Activated naive CD8-positive, alpha-beta T cell treated with anti-CD3 and anti-CD28 coated beads, Interleukin-2, amount 10 ng/mL, durations not matched to agents 7 days and 5 days (primary cell): ENCODE measurements at places on chromosomes 4 and X. TPM values are rescaled to one million over a fixed set of nuclear protein-coding genes. Genes with fewer than 3 reads are reported as not detected.

- H3K4me1 ChIP-seq, result no peaks in the 10 kb centered on the region
- H3K4me3 ChIP-seq, result no peak overlapping the region
- no peaks in the 10 kb centered on the region for H3K36me3 ChIP-seq
- no peaks in the 10 kb centered on the region for H3K27me3 ChIP-seq
These were observed 2038.9 kb upstream of the ADGRL3 start for GRCh38 chr4:59161249-59161648.

Gene ERVMER34-1
- not detected for total RNA-seq

Gene ADH7
- total RNA-seq, result not detected

Gene GLRB
- total RNA-seq, result not detected

DNA sequence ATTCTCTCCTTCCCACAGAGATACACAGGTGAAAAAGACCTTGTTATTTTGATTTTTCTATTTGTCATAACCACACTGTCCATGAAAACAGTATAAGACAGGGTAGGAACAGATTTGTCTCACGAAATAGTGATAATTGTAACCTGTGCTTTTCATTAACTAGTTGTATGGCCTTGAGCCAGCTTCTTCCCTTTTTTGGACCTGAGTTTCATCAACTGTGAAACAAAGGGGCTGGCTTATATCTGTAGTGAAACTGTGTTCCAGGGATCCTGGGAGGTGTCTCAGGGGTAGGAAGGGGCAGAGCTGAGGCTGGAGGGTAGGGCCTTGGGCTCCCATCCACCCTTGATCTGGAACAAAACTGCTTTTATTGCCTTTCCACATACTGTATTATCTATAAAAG, 50.9 kb downstream of the MED28 start:
- H3K4me3 ChIP-seq, result no peak overlapping the region
- DNase-seq, result no peak
- H3K36me3 ChIP-seq, result no peaks in the 10 kb centered on the region
- H3K27me3 ChIP-seq, result peaks cover 5% of the 10 kb centered on the region
- H3K4me1 ChIP-seq, result peaks cover 7% of the 10 kb centered on the region
- H3K27ac ChIP-seq, result no peak overlapping the region

DNA sequence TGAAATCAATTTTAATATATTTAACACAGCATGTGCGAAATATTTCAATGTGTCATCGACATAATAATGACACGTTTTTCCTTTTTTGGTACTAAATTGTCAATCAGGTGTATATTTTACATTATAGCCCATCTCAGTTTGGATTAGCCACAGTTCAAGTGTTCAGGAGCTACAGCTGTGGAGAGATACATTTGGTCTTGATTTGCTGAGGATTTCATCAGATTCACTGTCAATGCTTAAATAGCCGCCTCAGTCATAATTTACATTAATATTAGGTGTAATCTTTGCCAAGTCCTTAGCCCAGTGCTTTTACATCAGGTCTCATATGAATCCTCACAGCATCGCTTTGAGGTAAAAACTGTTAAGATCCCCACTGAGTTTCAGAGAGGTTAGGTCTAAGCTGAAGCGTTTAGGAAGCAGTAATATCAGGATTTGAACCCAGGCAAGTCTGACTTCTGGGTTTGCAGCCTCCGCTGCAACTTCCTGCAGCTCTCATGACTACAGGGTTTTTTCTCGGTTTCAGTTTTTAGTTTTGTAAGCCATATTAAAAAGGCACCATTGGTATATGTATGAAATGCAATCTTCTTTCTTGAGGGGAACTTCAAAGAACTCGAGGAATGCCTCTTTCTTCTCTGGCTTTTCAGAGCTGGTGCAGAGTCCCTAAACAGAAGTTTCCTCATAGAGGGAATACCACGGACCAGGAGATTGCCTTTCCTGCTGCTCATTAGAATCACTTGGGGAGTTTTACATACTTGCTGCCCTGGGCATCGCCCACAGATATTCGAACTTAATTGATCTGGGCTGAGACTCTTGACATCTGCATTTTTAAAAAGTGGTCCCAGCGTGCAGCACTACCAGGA, 6.4 kb downstream of the MTM1 start:
- H3K4me1 ChIP-seq, result peaks cover 66% of the 10 kb centered on the region
- DNase-seq, result no peak
- peak overlapping the region; percentile 81 for H3K4me3 ChIP-seq
- peaks cover 14% of the 10 kb centered on the region for H3K36me3 ChIP-seq

GRCh38 chr4:140789759-140790158, 33.6 kb upstream of the TBC1D9 start:
- no peak overlapping the region for H3K4me3 ChIP-seq
- no peak for DNase-seq
- H3K27ac ChIP-seq, result no peak overlapping the region
- no peaks in the 10 kb centered on the region for H3K36me3 ChIP-seq
- H3K4me1 ChIP-seq, result no peaks in the 10 kb centered on the region

DNA sequence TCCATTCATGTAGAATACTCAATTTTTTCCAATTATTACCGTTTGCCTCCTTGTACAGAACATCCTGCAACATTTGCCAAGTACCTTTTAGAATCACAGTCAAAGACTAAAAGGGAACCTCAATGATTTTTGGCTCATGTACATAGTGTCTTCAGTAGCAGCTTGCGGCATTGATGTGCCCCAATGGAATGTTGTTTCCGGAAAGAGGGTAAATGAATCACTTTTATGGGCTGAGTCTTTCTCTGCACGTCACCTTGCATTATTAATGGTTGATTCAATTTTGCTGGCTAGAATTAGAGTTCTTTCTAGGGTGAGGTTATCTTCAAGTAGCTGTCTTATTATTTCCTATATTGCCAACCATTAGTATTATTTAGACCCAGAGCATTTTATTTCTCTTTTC, 116.9 kb upstream of the GABRA2 start:
- no peaks in the 10 kb centered on the region for H3K27me3 ChIP-seq
- no peak for DNase-seq
- no peaks in the 10 kb centered on the region for H3K4me1 ChIP-seq
- H3K36me3 ChIP-seq, result no peaks in the 10 kb centered on the region
- no peak overlapping the region for H3K4me3 ChIP-seq
- no peak overlapping the region for H3K27ac ChIP-seq

Gene CFI
- not detected for total RNA-seq

Gene CENPVL2
- not detected for total RNA-seq

GRCh38 chr4:175953960-175954521, 111.6 kb upstream of the WDR17 start:
- H3K4me3 ChIP-seq, result no peak overlapping the region
- no peak overlapping the region for H3K27ac ChIP-seq
- H3K4me1 ChIP-seq, result no peaks in the 10 kb centered on the region
- DNase-seq, result no peak

DNA sequence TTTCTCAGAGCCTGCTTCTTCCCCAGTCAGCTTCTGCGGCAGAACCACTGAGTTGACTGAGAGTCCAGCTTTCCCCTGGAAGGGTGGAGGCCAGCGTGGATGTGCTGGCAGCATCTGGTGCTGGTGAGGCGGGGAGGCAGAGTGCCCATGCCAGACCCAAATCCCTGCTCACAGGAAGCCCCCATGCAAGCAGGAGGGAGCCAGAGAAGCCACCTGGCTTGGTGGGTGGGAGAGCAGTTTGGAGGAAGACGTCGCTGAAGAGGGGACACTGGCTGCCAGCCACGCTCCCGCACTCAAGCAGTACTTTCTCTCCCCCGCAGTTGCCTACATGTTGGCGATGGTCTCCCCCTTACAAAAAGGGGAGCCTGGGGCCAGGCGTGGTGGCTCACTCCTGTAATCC, 6.0 kb downstream of the PDZD4 start:
- H3K4me3 ChIP-seq, result no peak overlapping the region
- H3K27me3 ChIP-seq, result peaks cover 31% of the 10 kb centered on the region
- H3K4me1 ChIP-seq, result peaks cover 18% of the 10 kb centered on the region
- no peaks in the 10 kb centered on the region for H3K36me3 ChIP-seq
- no peak overlapping the region for H3K27ac ChIP-seq

DNA sequence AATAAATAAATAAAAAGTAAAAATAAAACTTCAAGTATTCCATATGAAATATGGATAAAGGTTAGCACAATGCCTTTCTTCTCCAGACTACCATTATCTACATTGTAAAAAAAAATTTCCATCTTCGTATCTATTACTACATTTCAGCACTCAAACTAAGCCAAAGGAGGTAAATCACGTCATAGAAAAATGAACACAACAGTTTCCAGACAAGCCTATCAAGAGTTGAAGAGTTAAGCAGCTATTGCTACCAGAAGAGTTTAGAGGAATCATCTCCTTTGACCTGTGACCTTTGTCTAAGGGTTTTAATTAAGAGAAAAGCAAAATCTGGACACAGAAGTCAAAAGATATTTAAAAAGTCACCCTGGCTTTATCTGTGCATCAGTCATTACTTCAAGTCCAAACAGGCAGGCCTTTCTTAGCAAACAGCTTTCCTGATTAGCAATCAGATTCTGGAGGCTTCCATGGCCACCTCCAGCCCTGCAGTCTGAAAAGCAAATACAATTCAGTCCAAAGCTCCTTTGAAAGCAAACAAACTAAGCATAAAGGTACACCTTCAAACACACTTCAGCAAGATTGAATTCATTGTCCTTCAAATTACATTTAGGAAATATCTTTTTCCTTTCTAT, 82.2 kb downstream of the APBB2 start:
- DNase-seq, result no peak
- no peak overlapping the region for H3K4me3 ChIP-seq

DNA sequence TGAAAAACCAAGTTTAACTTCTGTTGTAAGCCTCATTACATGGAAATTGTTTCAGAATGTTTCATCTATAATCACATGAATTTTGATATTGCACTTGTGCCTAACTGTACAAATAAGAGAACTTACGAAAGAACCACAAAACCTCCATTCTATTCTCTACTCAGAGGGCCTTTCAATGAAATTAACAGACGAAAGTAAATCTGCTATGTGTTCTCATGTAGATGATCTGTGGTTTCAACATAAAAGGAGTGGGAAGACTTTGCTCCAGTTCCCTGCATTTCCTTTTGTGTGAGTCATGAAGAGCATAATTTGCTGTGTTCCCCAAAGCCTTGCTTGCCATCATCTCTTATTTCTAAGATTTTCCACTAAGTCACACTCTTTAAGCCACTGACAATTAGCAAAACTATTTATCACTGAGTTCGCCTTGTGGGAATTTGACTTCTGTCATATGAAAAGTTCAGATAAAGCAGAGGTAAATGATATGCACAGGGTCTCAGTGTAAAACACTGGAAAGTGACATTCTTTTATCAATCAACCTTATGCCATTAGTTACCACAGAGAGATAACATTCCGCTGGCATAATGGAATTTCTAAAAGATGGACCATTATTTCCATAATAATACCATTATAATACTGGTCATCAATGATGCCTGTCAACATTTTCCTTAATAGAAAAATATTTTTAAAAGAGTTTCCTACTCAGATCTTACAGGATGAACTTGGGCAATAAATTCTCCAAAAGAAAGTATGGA, 329.8 kb downstream of the NR3C2 start:
- no peak for DNase-seq
- H3K4me3 ChIP-seq, result no peak overlapping the region
- H3K4me1 ChIP-seq, result peaks cover 6% of the 10 kb centered on the region
- H3K27me3 ChIP-seq, result no peaks in the 10 kb centered on the region

DNA sequence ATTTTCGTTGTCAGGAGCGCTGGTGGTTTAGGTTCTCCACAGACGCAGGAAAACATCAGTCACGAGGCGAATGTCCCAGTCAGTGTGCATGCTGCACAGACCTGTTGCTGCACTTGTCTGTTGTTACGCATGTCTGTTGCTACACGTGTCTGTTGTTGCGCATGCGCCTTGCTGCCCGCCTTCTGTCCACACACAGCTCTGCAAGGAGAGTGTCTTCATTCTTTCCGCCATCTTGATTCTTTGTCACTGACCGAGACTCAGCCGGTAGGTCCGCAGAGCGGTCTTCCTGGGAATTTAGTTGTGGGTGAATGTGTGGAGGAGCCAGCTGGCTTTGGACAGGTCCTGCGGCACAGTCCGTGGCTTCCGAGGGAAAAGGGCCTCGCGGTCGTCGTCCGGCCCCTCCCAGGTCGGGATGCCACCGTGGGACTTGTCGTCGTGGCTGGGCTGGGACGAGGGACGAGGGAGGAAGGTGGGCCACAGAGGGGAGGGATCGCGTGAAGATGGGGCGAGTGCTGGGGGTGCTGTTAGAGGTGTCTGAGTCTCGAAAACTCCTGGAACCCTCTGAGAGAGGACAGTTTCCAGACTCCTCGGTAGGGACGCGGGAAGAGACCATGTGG, at the start of gene PAGE2B:
TSS of gene PAGE2B (plus strand) at position 180 of the 617 bp plus-strand sequence. CDS start 1,012 bp downstream, outside the sequence.
- H3K4me1 ChIP-seq, result no peaks in the 10 kb centered on the region
- no peaks in the 10 kb centered on the region for H3K27me3 ChIP-seq
- H3K36me3 ChIP-seq, result no peaks in the 10 kb centered on the region
- H3K4me3 ChIP-seq, result no peak within 1 kb of the TSS
- DNase-seq, result no peak

DNA sequence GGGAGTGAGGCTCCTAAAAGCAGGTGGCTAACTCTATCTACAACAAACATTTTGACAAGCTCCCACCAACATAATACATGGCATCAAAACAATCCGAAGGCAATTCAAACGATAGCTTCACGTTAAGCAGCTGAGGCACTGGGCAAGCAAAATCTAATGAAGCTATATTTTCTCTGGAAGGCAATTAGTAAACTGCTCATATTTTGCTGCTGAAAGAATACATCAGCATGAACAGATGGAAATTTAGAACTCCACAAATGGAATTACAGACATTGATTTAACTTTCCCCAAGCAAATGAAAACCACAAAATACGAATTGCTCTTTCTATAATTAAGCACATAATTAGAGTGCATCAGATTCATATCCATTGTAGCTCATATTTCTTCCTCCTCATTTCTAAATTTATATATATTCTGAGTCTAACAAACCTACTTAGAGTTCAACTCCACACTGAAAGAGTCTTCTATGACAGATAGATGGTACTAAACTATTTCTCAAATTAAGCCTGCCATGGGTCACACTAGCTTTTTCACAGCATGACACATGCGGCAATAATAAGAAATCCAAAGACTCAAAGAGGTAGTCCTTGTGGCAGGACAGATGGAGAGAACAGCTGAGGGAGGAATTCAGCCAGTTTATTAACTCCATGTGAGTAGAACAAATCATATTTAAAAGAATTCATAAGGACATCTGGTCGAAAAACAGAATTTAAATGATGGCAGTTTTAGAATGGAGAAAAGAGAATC, 305.4 kb downstream of the MAPK10 start:
- H3K27me3 ChIP-seq, result no peaks in the 10 kb centered on the region
- no peak overlapping the region for H3K4me3 ChIP-seq
- H3K36me3 ChIP-seq, result no peaks in the 10 kb centered on the region
- no peak for DNase-seq
- H3K27ac ChIP-seq, result no peak overlapping the region

Gene RNF212
- total RNA-seq, result 7.3 TPM

Gene BCORL1
- total RNA-seq, result 14.3 TPM

DNA sequence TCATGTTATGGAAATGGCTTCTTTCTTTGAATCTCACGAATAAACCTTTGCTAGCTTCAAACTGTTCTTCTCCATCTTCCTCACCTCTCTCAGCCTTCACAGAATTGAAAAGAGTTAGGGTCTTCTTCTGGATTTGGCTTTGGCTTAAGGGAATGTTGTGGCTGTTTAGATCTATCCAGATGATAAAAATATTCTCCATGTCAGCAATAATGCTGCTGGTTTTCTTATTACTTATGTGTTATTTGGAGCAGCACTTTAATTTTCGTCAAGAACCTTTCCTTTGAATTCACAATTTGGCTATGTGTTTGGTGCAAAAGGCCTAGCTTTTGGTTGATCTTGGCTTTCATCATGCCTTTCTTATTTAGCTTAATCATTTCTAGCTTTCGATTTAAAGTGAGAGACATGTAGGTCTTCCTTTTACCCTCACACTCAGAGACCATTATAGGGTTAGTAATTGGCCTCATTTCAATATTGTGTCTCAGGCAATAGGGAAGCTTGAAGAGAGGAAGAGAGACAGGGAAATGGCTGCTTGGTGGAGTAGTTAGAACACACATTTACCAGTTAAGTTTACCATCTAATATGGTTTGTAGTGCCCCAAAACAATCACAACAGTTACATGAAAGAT, 5.1 kb upstream of the ADAM29 start:
- DNase-seq, result no peak
- H3K4me1 ChIP-seq, result no peaks in the 10 kb centered on the region
- no peak overlapping the region for H3K27ac ChIP-seq
- H3K4me3 ChIP-seq, result no peak overlapping the region
- no peaks in the 10 kb centered on the region for H3K27me3 ChIP-seq
